NCI-H1694 treated with DMSO at 0.1 percent for 48 hours (cell line): ENCODE measurements at places on chromosomes 6 and 20.
A peak's percentile ranks its signal among the peaks of the same experiment; 100 is the strongest.

DNA sequence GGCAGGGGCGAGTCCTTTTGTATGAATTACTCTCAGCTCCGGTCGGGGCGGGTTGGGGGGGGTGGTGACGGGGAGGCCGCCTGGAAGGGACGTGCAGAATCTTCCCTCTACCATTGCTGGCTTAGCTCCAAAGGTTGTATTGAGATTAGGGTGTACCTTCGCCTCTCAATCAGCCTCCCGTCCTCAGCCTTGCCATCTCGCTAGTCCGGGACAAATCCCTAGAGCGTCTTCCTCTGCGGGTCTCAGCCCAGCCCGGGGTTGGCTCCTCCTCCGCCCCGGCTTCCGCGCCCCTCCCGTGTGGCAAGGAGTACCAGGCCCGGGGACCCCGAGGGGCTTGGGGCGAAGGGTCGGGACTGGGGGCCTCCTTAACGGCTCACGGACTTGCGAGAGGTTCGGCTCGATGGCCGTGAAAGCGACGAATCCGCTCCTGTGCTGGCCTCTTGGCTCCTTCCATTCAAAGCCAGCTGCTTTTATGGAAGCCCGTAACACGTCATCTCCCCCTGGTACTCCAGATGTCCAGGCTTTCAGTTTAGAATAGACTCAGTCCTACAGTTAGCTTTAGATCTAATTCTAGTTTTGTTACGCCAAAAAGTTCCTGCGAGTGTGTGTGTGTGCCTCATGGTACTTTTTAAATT is 636 bp upstream of the EEF1A1 start:
- DNase-seq, result peak; percentile 76

DNA sequence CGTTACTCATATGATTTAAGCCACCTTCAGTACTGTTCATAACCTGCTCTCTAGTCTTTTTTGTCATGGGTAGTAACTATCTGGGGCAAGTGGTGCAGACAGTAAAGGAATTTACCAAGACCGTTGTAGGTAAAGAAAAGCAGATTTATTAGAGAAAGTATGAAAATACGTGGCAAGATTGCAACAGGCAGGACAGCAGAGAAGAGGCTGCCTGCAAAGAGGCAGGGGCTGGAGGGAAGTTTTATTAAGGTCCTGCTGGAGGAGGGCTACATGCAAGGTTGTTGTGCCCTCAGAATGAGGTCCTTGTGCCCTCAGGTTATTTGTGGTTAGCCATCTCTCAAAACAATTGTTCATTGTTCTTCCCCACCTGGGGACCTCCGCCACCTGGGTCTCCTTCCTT is 444.3 kb downstream of the BCKDHB start:
- no peak for DNase-seq

- no peak for DNase-seq
Measured at GRCh38 chr6:106626485-106626884, 2.8 kb downstream of the RTN4IP1 start.

- no peak for DNase-seq
Measured at GRCh38 chr6:43853066-43853650, 83.1 kb downstream of the VEGFA start.
